ENCODE measurements at places on chromosomes 16 and 17.

- DNase-seq = no peak
These were observed 16.2 kb downstream of the CACNG3 start for GRCh38 chr16:24272379-24272778.

DNA sequence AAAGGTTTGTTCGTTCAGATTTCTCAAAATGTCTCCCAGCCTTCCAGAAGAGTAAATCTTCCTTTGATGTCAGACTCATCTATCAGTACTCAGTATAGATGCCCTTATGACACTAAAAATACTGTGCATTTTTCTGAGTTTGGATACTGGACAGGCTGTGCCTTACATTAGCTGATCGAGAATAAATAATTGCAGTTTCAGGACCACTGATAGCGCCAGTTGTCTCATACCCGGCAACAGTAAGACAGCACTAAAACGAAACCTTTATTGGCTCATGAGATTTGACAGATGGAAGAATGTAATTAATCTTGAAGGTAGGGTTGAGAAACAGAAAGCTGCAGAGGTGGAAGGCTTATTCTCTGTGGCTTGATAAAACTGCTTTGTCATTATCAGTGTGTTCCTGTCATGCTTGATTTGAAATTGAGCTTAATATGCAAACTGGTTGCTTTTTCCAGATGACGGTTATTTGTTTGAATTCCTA is 1.2 kb downstream of the ATP6V0A1 start:
- no peak for DNase-seq

DNA sequence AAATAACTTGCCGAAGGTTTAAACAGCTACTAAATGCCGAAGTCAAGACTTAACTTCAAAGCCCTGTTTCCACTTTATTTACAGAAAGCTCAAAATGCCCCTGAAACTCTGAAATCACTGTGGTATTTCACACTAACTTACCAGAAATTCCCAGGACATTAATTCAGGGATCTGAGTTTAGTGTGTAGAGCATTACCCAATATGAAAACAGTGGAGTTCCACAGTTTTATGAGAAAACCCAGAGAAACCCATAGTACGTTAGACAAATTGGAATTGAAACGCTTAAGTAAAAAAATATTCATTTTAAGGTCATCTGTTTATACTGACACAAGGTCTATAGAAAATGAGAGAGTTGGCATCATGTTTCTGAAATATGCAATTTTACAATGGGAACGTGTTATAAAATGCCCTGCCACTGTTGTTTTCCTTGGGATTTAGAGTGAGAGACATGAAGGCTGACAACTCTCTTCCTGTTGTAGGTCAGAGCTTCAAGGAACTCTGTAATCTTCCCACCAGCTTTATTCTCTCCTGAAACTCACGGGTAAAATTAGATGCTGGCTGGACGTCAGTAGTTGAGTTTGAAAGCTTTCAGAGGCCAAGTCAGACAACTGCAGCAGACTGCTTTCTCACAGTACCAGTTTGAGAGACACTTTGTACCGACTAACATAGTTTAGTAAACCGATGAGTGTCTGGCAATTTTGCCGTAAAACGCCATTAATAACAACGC is 139.4 kb upstream of the TBX2 start:
- no peak for DNase-seq

DNA sequence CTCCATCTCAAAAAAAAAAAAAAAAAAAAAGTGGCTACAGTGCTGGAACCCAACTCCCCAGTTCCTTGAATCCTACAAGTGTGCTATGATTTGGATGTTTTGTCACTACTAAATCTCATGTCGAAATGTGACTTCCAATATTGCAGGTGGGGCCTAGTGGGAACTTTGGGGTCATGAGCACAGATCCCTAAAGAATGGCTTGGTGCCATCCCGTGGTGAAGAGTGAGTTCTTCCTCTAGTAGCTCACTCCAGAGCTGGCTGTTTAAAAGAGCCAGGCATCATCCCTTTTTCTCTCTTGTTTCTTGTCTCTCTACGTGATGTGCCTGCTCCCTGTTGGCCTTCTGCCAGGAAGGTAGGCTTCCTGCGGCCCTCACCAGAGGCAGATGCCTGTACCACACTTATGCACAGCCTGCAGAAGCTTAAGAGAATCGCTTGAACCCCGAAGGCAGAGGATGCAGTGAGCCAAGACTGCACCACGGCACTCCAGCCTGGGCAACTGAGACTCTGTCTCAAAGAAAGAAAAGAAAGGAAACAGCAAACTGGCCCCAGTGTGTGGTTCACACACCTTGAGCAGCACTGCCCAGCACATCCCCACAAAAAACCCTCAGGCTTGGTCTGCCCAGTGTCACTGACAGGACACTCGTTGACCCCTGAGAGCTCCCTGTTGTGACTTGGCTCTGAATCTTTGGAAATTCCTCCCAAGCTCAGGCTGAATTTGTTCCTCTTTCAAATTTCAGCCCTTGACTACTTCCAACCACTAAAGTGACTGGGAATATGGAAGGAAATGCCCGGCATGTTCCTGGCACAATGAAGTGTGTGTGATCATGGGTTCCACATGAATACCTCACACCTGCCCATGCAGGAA is 3.1 kb downstream of the MT1E start:
- no peak for DNase-seq

DNA sequence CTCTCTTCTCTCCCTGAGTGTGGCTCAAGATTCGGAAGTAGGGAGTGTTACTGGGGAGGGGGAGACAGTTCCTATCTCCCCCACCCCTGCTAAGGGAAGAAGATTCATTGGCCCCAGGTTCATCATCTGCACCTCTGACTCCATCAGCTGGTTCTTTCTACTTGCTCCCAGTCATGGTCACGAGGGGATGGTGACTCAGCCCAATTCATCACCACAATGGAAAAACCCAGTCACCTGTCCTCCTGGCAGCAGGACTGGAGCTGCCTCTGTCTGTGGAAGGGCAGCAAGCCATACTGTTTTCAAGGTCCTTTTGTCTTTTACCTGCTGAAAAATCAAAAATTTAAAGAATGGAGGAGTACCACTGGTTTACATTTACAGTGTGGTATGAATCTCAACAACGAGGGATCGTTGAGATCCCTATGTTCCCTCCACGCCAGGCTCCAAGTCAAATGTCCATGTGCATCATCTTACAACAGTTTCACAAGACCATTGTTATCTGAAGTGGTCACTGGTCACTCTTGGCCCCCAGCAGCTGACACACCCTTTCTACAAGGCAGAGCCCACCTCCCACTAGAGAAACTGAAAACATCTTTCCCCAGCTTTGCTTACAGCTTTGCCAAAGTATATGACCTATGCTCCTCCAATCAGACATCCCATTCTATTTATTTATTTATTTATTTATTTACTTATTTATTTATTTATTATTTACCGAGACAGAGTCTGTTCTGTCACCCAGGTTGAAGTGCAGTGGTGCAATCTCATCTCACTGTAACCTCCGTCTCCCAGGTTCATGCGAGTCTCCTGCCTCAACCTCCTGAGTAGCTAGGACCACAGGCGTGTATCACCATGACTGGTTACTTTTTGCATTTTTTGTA is 40.4 kb upstream of the NDRG4 start:
- DNase-seq = no peak

DNA sequence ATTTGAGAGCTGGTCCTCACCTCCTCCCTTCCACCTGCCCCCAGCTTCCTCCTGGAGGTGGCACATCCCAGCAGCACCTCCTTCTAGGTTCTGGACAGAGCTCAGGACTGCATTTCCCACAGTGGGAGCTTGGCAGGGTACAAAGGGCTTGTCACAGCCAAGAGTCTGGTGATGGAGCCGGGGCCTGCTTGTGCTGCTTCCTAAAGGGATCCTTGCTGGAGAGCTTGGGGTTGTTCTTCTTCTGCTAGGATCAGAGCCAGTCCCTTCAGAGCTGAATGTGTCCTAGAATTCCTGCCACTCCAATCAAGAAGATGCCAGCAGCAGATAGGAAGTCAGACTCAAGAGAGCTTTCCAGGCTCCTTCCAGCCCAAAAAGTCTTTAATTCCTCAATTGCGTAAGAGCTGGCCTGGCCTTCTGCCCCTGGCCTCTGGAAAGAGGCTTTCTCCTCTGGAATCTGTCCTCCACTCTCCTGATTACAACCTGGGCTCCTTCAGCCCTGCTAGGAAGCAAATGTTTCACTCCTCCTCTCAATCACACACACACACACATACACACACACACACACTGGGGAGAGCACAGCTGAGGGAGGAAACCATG is 4.4 kb downstream of the CD300E start:
- DNase-seq = no peak

GRCh38 chr17:49210158-49211029 is at the start of the genes ABI3 and GNGT2:
TSS of gene ABI3 (plus strand) at chr17:49210707. CDS start at chr17:49210725, 18 bp downstream.
TSS of gene GNGT2 (minus strand) at chr17:49210574. CDS start at chr17:49207422, 3,152 bp downstream.
- DNase-seq = no peak

- DNase-seq = no peak
These were observed 31.1 kb downstream of the PPM1E start for GRCh38 chr17:58786586-58787295.

DNA sequence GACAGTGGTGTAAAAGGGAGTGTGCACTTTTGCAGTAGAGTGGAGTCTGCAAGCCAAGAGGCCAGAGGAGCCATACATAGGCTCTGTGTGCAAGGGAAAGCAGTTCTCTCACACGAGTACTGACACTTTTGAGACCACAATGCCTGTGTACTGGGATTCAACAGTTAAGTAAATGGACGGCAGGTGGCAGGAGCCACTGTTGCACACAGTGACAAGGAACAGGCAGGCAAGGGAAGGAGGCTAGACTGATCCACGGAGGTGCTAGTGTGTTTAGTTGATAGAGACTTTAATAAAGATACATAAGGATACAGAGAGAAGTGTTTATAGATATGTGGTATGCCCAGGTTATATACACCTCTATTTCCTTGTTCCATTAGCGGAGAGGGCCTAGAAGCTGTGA is 67.0 kb downstream of the MPRIP start:
- no peak for DNase-seq

DNA sequence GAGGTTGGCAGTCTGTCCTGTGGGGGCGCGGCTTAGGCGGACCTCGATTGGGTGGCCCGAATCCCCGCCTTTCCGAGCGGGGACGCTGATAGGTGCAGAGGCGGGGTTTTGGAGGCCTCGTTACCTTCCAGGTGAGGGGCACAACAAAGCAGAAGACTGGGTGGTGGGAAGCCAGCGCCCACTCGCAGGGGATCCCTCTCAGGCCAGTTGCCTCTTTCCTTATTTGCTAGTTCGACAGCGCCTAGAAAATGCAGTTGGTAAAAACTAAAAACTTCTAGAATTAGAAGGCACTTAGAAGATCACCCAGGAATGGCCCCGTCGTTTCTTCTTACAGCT is 730 bp downstream of the KAT7 start:
- no peak for DNase-seq

DNA sequence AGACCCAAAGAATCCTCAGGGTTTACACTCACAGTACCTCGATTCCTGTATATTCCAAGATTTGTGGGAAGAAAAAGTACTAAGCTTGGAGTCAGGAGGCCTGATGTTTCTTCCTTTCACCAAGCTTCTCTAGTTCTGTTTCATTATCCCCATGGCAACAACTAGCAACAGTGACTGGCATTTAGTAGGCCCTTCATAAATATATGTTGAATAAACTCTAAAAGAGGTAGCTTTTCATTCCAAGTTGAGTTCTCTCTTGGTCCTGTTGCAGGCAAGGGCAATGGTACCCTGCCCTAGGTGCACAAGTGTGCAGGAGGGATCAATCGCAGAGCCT is 527 bp upstream of the UBE2Z start:
- no peak for DNase-seq

GRCh38 chr17:40888196-40888720 is 3.2 kb upstream of the KRT20 start:
- no peak for DNase-seq

DNA sequence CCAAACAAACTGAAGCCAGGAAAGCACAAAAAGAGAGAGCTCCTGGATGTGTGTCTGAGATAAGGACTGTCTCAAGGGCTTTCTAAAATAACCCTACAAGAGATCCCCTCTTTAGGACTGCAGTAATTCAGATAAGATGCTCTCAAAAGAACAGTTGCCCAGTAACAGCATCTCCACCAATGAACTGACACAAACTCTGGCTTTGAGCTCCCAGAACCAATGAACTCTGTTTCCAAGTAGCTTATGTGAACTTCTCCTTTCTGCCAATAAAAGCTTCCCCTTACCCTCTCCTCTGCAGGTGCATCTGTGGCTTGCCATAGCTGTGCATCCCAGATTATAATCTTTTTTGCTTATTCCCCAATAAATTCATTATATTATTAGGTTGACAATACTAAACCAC is 421.5 kb downstream of the SLC39A11 start:
- no peak for DNase-seq

DNA sequence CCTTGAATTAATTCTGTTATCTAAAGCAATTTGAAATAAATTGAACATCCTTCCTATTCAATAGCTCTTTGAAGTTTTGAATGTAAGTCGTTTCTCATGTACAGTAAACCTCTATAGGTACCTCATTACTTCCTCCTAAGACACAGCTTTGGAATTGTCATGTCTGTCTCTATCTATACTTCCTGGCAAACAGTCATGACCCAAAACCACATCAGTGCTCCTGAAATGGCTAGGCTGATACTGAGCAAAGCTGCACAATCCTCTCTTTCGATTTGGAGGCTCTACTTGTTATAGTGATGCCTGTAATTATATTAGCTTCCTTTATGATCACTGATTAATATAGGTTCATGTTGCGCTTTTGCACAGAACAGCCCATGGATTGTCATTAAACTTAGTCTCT is 110.1 kb downstream of the ADAMTS18 start:
- no peak for DNase-seq

GRCh38 chr16:28107232-28107631 is 43.7 kb upstream of the GSG1L start:
- DNase-seq = no peak

DNA sequence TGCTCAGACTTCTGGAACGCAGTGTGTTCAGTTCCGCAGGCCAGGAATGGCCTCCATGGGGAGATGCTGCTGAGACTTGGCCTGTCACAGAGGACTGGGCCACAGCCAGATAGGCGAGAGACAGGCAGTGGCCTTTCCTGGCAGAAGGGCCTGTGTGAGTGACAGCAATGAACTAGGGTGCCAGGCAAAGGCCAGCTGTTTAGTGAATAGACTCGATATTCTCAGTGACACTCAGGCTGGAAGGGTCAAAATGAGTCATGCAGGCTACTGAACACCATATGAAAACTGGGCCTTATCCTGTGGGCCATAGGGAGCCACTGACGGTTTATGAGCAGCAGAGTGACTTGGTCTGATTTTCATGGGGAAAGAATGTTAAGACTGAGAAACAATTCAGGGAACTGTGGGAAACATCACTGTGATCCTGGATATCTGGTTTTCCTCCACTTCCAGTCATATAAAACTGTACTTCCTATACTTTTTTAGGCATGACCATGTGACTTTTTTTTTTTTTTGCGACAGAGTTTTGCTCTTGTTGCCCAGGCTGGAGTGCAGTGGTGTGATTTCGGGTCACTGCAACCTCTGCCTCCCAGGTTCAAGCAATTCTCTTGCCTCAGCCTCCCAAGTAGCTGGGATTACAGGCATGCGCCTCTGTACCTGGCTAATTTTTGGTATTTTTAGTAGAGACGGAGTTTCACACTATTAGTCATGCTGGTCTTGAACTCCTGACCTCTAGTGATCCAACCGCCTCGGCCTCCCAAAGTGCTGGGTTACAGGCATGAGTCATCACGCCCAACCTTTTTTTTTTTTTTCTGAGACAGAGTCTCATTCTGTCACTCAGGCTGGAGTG is 5.2 kb upstream of the NUBP1 start:
- no peak for DNase-seq

GRCh38 chr16:62755938-62756337 is 719.7 kb upstream of the CDH8 start:
- DNase-seq = no peak
